ENCODE measurements at places on chromosomes 6 and 20.
A peak's percentile ranks its signal among the peaks of the same experiment; 100 is the strongest.

DNA sequence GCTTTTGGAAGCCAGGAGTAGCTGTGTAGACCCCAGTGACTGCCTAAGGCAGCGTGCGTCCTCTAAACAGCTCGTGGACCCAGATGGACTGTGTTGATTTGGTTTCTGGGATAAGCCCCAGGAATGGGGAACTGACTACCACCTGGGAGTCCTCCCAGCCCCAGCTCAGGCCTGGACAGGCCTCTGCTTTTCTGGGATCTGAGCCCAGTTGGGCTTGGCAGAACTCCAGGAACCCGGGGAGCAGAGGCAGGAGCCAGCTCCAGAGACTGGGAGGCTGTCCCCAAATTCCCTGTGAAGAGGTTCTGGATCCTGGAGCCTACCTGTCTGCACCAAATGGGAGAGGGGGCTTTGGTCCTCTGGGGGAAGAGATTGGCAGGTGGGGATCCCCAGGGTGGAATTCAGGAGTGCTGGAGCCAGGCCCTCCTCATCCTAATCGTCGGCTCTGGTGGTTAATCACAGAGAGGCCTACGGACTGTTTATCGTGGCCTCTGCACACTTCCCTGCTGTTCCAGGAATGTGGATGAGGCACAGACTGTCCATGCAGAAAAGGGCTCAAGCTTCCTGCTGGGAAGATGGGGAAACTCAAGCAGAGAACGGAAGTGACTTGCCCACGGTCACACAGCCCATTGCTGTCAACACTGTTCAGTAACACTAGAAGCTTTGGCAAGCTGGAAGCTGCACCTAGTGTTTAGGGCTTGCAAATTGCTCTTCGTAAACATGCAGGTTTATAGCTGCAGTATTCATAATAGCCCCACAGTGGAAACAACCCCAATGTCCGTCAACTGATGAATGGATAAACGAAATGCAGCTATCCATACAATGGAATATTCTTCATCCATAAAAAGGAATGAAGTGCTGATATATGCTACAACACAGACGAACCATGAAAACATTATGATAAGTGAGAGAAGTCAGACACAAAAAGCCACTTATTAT, 100.6 kb downstream of the KCNB1 start:
- DNase-seq: peak; percentile 68

DNA sequence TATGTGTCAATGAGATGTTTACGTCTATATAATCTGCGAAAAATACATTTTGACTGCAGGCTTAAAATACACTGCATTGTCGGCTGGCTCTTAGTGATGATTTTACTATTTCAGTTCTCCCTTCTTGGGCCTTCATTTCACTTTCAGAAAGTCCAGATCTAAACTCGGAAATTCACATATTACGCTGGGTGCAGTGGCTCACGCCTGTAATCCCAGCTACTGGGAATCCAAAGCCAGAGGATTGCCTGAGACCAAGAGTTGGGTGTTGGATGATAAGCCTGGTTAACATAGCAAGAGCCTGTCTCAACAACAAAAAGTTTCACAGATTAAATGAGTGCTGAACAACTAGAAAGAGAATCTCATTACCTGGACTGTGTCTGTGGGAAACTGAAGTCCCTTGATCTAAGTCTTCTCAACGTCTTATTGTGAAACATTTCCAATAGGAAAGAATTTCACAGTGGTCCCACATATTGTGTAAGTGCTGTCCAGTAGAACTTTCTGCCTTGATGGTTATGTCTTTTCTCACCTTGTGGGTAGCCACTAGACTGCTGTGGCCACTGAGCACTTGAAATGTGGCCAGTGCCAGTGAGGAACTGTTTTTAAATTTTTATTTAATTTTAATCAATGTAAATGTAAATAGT, 1.9 kb downstream of the GINM1 start:
- no peak for DNase-seq

GRCh38 chr20:23235173-23236027, 115.2 kb upstream of the NXT1 start:
- peak; percentile 82 for DNase-seq

DNA sequence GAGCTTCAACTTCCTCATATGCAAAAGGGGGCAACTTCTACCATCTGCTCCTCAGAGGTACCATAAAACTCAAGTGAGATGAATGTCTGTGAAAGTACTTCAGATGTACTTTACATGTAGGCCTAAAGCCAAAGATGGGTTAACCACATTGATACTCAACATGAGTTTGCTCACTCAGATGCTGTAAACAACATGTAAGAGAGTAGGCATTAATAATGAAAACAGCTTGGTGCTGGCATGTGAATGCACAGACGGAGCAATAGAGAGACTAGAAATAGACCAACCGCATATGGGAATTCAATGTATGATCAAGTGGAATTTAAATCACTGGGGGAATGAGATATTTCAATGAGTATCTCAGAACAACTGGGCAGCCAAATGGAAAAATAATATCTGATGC, 143.8 kb upstream of the CDYL start:
- DNase-seq: no peak

All from eye (tissue), 1 donor.